ENCODE measurements at places on chromosomes 3 and 15.

- no peaks in the 10 kb centered on the region for H3K4me1 ChIP-seq
- no peak overlapping the region for H3K27ac ChIP-seq
- DNase-seq: no peak
- no peak overlapping the region for H3K4me3 ChIP-seq
- no peaks in the 10 kb centered on the region for H3K36me3 ChIP-seq
- H3K27me3 ChIP-seq: no peaks in the 10 kb centered on the region
Observed at GRCh38 chr15:96732704-96733103, 402.2 kb downstream of the NR2F2 start.

DNA sequence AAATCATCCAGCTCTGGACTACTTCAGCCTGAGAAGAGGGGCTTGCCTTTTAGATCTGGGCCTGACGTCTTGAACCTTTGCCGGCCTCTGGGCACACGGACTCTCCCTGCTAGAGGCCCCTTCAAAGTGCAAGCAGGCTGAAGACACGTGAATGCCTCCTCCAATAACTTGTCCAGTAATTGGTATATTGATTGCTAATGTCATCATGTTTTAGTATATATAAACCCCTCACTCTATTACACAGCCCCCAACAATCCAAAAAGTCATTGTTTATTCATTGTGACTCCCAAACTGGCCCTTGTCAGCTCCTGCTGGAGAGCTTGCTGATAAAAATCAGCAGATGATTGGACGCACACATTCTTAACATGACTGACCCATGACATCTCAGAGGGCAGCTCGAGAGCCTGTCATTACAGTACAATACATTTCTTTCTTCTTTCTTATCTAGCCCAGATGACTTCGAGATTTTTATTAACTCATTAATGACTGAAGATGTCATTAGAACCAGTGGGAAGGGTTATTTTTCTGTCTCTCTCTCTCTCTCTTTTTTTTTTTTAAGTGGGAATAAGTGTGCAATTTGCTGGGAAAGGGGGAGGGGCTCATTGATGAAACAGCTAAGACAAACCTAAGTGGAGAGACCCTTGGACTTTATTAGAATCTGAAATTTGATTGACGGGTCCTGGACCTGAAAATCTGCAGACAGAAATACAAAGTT, 65.5 kb upstream of the NR2F2 start:
- peaks cover 17% of the 10 kb centered on the region for H3K4me1 ChIP-seq
- DNase-seq: no peak
- H3K36me3 ChIP-seq: no peaks in the 10 kb centered on the region
- H3K4me3 ChIP-seq: no peak overlapping the region
- peak overlapping the region; percentile 60 for H3K27ac ChIP-seq

- DNase-seq: no peak
- H3K4me1 ChIP-seq: peaks cover 5% of the 10 kb centered on the region
- no peaks in the 10 kb centered on the region for H3K27me3 ChIP-seq
- H3K4me3 ChIP-seq: no peak overlapping the region
Observed at GRCh38 chr3:64003589-64003988, 19.7 kb downstream of the PSMD6 start.

- DNase-seq: peak; percentile 64
- H3K4me3 ChIP-seq: peak overlapping the region; percentile 78
- H3K27me3 ChIP-seq: no peaks in the 10 kb centered on the region
- peaks cover 33% of the 10 kb centered on the region for H3K4me1 ChIP-seq
- no peaks in the 10 kb centered on the region for H3K36me3 ChIP-seq
Observed at GRCh38 chr3:24493746-24494617, 668 bp downstream of the THRB start.

DNA sequence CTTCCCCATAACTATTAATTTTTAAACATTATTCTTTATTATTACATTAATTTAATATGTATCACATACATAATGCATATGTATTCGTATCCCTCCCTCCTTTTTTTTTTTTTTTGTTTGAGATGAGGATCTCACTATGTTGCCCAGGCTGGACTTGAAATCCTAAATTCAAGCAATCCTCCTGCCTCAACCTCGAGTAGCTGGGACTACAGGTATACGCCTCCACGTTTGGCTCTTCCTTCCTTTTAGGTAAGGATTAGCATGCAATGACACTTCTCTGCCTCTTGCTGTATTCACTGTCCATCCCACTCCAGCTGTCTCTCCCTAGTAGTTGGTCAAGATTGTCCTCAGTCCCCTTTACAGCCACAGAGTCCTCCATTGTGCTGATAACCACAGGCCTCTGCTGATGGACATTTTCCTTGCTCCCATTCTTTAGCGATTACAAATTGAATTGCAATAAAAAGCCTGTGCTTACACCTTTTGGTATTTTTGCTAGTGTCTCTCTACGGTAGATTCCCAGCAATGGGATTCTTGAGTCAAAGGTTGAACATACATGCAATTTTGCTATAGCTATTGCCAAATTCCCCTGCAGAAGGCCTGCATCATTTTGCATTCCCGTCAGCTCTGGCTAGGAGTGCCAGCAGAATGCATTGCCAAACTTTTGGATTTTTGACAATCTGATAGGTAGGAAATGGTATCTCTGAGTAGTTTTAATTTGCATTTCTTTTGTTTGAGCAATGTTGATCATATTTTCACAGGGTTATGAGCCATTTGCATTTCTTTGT, 156.6 kb downstream of the SMAD6 start:
- H3K27ac ChIP-seq: no peak overlapping the region
- H3K4me1 ChIP-seq: no peaks in the 10 kb centered on the region
- no peak for DNase-seq
- no peaks in the 10 kb centered on the region for H3K27me3 ChIP-seq

DNA sequence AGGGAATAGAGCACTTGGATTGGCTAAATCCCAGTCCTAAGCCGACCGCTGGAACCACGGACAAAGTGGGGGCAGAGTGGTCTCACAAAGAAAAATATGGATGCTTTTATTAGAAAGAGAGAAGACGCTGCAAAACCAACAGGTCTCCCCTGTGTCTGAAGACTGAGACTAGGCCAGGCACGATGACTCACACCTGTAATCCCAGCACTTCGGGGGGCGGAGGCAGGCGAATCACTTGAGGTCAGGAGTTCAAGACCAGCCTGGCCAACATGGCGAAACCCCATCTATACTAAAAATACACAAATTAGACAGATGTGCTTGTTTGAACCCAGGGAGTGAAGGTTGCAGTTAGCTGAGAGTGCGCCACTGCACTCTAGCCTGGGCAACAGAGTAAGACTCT, 61.8 kb downstream of the ZDHHC19 start:
- H3K4me1 ChIP-seq: peaks cover 6% of the 10 kb centered on the region
- DNase-seq: no peak
- H3K4me3 ChIP-seq: no peak overlapping the region

All from upper lobe of left lung (tissue), 6 donors.